T-cell (primary cell): ENCODE measurements at places on chromosomes 12 and 14.

- DNase-seq: no peak
Observed at GRCh38 chr14:68395604-68396003, 397.3 kb downstream of the ZFP36L1 start.

GRCh38 chr14:36167431-36167830, 9.1 kb downstream of the PTCSC3 start:
- DNase-seq: no peak

DNA sequence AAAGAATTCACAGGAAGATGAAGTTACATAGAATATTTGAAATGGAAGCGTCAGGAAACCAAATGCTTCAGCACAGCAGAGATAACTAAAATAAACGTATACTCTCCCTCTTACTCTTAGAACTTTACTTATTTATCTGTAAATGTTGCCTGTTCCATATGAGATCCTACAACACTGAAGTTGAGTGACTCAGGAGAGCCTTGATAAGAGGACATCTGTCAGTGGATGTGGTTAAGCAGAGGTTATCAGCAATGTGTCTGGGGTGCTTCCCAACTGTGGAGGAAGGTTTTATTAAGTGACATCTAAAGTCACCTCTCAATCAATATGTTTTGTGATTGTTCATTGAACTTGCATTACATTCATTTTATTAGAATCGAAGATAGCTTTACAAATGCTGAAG, 81.9 kb downstream of the NEDD1 start:
- DNase-seq: no peak

DNA sequence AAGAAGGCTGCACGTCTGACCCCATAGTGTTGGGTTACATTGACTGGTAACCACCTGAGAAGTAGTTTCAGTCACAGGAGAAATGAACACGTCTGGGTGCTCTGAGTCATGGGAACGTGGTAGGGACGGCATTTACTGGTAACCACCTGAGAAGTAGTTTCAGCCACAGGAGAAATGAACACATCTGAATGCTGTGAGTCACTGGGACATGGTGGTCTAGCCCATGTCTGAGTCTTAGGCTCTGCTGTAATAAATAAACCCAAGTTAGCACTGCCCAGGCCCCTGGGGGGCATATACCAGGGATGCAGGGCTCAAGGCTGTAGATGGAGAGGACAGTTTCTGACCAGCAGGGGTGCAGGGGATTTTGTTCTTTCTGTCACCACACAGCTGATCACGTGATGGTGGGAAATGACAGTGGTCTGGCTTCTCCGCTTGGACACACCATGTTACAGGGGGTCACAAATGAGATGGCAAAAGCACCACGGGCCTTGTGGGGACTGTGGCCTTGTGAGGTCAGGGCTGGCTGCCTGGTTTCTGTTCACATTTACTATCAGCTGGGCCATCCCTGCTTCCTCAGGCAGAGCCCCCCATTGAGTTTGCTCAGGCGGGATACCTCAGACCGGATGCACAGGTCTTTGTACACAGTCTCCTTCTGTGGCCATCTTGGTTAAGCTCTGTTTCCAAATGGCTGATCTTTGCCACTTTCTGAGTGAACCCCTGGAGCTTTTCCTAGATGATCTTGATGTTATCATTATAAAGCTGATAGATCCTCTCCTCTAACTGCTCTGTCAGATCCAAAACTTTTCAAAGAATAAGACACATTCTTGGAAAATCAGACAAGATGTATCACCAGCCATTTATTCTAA, 9.8 kb upstream of the C12orf42 start:
- DNase-seq: no peak

DNA sequence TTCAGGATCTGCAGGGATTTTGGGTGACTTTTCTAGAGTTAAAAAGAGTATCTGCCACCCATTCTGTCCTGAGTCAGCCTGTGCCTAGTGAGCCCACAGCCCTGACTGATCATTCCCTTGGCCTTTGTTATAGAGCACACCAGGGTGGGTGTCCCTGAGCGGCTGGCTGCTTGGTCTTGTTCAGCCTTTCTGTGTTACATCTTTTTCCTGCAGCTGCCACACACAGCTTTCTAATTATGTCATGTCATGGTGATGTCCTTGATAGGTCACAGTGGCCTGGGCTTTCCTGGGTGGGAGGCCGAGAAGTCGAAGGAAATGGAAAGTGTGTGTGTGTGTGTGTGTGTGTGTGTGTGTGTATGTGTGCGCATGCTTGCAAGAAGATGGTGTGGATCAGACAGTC, 293.2 kb upstream of the CRY1 start:
- DNase-seq: no peak

DNA sequence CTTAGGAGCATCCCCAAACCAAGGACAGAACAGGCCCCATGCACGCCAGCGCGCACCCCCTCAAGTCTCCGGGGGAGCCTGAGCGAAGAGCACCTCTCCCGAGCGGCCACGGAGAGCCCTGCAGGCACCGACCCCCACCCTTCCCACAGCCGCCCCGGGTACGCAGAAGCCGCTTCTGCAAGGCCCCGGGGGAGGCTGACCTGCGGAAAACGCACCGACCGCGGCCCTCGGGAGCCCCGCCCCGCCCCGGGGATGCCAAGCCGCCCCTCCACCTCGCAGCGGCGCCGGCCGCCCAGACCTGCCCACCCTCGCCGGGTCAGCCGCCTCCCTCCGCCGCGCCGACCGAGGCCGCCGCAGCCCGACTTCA, 385 bp downstream of the CAPRIN2 start:
- peak; percentile 20 for DNase-seq

GRCh38 chr12:131061041-131061806, 107.5 kb downstream of the ADGRD1 start:
- DNase-seq: no peak

- DNase-seq: no peak
Observed at GRCh38 chr12:52079576-52080402, at the start of gene SMIM41. Gene SMIM41, plus strand, starts transcription at chr12:52079704. Its CDS starts 76 bp downstream, at chr12:52079780.

DNA sequence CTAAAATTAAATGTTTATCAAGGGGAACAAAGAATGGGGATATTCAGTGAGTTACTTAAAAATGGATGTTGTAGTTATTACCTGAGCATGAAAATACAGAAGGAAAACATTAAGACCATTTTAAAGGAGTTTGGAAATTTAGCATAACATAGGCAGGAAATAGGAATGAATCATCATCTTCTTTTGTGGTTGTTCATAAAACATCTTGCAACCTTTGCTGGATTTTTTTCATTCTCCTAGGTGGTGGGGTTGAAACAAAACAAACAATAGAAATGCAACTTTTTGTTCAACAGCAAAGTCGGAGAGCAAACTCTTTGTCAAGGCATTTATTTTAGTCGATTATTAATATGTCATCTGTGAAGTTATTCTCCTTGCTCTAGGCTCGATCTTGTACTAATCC, 275.1 kb downstream of the IPO8 start:
- no peak for DNase-seq

DNA sequence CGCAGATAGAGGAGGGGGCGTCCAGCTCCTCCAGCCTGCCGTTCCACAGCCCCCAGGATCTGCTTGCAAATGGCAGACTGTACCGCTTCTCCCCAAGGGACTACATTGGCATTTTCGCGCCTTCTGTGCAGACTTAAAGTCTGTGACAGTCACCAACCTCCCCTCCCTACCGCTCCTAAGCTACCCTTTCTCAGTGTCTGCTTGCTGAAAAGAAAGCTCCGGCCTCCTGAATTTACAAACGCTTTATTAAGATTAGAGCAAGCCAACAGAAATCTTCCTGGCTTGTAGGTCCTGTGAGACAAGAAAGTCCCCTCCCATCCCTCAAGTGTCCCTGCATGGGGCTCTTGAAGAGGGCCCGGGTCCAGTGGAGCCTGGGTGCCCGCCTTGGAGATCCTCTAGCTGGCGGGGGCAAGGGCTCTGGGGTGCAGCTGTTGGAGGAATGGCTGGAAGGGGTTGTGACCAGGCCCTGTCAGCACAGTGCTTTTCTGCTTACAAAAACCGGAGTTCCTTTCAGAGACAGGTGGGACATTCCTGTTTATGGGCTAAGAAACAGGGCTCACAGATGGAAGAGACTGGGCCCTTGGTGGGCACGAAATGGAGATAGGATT, 2.8 kb upstream of the DLK1 start:
- no peak for DNase-seq

DNA sequence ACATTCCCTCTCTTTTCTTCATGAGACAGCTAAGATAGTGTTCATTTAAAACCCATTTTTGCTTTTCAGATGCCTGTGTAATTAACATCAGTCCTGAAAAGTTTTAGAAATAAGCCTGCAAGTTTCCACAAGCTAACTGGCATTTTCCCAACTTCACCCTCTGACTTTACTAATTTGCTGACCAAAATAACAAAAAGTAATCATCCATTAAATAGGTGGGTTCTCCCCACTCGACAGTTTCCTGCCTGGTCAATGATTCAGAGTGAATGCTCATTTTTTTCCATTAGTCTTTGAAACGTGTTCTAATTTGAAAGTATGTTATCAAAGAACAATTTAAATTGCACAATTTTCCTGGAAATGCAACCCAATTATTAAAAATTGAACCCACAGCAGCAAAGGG, 23.6 kb downstream of the NELL2 start:
- DNase-seq: no peak

DNA sequence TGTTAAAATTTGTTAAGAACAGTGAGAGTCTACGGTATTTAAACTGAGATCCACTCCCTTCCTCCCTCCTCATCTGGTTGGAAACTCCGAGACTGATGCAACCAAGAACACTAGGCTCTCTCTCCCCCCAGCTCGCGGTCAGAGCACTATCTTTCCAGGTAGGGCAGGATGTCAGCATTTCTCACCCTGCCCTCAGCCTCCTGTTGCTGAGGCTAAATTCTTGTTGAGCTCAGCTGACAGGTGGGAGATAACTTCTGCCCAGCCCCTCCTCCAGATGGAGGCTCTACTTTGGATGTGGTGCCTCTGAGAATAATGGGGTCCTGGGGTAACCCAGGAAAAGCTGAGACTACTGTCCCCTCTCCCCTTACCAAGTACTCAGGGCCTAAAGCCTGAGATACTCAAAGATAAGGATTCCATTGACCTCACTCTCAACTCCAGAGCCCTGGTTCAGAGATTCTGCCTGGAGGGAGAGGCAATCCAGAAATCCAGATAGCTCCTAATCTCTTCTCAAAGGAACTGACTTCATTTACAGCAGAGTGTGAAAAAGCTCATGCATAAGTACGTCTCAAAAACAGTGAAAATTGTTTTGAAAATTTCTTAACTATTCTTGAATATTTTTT, 110.1 kb downstream of the EML5 start:
- no peak for DNase-seq

DNA sequence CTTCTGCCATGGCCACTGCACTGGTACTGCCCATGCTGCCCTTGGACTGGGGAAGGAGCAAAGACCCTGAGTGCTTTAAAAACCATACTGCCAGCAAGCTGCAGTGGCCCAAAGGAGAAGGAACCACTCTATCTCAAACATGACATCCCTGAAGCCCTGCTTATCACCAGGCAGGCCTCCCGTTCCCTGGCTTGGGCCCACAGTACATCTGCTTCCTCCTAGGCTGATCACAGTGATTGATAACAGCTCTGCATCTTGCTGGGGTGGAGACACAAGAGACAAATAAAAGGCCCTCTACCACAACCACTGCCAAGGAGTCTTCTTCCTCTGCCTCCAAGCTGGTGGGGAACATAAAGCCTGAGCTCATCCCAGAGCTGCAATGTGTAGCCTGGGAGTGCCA, 567.5 kb downstream of the TRHDE start:
- DNase-seq: no peak

DNA sequence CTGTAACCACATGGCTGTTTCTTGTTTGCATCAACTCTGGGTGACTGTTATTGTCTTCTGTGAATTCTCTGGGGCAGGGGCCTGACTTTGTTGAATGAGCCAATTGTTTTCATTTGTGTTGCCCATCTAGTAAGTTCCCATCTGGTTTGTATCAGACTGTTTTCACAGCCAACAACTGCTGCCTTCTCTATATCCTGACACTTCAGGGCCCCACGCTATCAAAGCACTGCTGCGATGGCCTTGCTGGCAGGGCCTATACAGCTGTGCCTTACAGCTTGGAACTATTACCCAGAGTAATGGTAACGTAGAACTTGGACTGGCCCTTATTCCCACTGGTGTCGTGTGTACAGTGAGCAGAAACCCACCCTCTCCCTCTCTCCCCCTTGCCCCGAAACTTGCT, 104.3 kb upstream of the DACT1 start:
- no peak for DNase-seq

DNA sequence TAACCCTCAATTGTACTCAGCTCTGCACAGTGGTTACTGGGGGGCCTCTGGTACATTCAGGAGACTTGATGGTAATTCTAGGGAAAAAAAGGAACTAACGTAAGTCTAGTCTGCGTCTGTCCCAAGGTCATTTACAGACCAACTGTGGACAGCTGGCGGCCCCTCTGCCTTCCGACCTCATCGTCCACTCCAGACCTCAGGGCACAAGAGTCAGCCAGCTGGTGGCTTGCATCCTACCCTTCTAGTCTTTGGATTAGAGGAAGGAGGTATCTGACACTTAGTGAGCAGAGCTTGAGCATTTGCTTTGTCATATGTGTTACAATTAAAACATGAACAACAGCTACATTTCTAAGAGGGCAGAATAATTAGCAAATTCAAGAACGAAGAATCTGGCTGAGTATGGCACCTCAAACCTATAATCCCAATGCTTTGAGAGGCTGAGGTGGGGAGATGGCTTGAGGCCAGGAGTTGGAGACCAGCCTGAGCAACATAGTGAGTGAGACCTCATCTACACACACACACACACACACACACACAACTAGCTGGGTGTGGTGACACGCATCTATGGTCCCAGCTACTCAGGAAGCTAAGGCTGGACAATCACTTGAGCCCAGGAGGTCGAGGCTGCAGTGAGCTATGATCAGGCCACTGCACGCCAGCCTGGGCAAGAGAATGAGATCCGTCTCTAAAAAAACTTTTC, 36.5 kb downstream of the SSH1 start:
- no peak for DNase-seq

DNA sequence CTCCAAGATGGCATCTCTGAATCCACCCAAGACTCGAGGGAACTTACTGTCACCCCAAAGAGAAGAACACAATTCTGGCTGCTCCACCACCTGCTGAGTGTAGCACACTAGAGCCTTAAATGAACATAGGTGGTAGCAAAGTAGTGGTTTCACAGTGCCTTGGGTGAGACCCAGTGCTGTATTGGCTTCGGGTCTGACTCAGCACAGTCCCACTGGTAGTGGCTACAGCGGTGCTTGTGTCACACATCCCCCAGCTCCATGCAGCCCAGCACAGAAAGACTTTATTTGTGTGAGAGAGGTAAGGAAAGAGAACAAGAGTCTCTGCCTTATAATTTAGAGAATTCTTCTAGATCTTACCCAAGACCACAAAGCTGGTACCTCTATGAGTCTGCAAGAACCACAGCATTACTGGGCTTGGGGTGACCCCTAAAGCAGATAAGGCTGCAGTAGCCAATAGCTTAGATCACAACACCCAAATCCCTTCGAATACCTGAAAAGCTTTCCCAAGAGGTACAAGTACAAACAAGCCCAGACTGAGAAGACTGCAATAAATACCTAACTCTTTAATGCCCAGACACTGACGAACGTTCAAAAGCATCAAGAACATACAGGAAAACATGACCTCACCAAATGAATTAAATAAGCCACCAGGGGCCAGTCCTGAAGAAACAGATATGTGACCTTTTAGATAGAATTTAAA, 83.3 kb upstream of the SLC38A4 start:
- no peak for DNase-seq

- DNase-seq: no peak
Observed at GRCh38 chr12:31536672-31537071, 54.3 kb downstream of the DENND5B start.
